ENCODE measurements at places on chromosomes 16 and 17.

GRCh38 chr16:49826515-49826914 is 29.4 kb downstream of the ZNF423 start:
- H3K4me1 ChIP-seq: no peaks in the 10 kb centered on the region
- DNase-seq: no peak
- no peak overlapping the region for H3K4me3 ChIP-seq
- no peaks in the 10 kb centered on the region for H3K36me3 ChIP-seq

DNA sequence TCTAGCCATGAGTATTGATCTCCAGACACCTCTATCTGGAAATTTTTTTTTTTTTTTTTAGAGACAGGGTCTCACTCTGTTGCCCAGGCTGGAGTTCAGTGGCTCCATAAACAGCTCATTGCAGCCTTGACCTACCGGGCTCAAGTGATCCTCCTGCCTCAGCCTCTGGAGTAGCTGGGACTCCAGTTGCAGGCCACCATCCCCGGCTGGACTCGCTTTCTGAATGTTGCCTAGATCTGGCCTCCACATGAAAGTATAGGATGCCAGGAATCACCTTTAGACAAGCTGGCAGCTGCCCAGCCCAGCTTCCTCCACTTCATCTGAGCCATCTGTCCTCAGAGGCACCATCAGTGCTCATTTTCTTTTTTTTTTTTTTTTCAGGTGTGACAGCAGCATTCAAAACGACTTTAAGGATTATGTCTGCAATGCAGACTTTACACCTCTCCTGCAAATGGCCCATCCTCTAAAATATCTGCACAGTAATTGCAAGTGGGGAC is 6.4 kb upstream of the PRR14 start:
- no peak overlapping the region for H3K27ac ChIP-seq
- H3K4me1 ChIP-seq: no peaks in the 10 kb centered on the region
- no peak overlapping the region for H3K4me3 ChIP-seq
- H3K36me3 ChIP-seq: no peaks in the 10 kb centered on the region

GRCh38 chr16:62967163-62967562 is 930.9 kb upstream of the CDH8 start:
- no peaks in the 10 kb centered on the region for H3K36me3 ChIP-seq
- H3K4me3 ChIP-seq: no peak overlapping the region
- no peak for DNase-seq
- no peak overlapping the region for H3K27ac ChIP-seq
- H3K27me3 ChIP-seq: no peaks in the 10 kb centered on the region

DNA sequence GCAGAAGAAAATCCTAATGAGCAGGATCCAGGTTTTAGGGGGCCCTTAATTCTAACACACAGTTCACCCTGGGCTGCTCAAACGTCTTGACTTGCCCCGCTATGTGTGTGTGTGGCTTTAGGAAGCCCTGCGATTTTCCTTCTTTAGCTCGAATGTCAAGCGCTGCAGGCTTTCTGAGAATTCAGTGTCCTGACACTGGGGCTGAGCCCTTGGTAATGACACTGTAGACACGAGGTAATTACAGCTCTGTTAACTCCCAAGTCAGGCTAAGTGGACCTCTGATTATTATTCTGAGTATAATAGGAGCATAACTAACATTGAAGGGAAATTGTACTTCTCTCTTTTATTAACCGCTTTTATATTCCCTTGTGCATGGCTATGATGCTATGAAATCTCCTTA is 202.1 kb downstream of the RBFOX1 start:
- no peak overlapping the region for H3K4me3 ChIP-seq
- no peaks in the 10 kb centered on the region for H3K4me1 ChIP-seq
- no peak overlapping the region for H3K27ac ChIP-seq
- no peaks in the 10 kb centered on the region for H3K27me3 ChIP-seq
- no peak for DNase-seq
- H3K36me3 ChIP-seq: no peaks in the 10 kb centered on the region

DNA sequence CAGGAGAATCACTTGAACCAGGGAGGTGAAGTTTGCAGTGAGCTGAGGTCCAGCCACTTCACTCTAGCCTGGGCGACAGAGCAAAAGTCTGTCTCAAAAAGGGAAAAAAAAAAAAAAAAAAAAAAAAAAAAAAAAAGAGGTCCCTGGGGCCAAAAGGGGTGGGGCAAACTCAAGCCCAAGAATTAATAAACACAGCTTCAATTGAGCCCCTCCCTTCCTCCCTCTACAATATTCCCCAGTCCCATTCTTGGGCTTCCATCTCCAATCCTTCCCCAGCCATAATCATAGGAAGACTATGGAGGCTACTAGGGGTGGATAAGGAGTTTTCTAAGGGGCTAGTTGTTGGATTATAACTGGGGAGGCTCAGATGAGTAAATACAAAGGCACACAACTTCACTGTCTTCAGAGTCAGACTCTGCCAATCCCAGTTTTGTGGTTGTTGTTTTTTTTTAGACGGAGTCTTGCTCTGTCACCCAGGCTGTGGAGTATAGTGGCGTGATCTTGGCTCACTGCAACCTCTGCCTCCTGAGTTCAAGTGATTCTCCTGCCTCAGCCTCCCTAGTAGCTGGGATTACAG is 9.5 kb downstream of the CAVIN1 start:
- no peak overlapping the region for H3K4me3 ChIP-seq
- no peaks in the 10 kb centered on the region for H3K36me3 ChIP-seq
- H3K4me1 ChIP-seq: no peaks in the 10 kb centered on the region
- DNase-seq: no peak
- H3K27me3 ChIP-seq: no peaks in the 10 kb centered on the region

All from colonic mucosa (tissue), 4 donors.